Cardiac muscle cell (in vitro differentiated cells and primary cell): ENCODE measurements at places on chromosomes 7 and 10. TPM values are rescaled to one million over a fixed set of nuclear protein-coding genes. Genes with fewer than 3 reads are reported as not detected.

The FFAR4 gene
- not detected in 2 replicates for polyA plus RNA-seq

- H3K4me1 ChIP-seq = no peaks in the 10 kb centered on the region
- no peaks in the 10 kb centered on the region for H3K27me3 ChIP-seq
- H3K27ac ChIP-seq = no peak overlapping the region
- H3K36me3 ChIP-seq = no peaks in the 10 kb centered on the region
These were observed 212.4 kb downstream of the CAMK1D start for GRCh38 chr10:12561720-12562119.

DNA sequence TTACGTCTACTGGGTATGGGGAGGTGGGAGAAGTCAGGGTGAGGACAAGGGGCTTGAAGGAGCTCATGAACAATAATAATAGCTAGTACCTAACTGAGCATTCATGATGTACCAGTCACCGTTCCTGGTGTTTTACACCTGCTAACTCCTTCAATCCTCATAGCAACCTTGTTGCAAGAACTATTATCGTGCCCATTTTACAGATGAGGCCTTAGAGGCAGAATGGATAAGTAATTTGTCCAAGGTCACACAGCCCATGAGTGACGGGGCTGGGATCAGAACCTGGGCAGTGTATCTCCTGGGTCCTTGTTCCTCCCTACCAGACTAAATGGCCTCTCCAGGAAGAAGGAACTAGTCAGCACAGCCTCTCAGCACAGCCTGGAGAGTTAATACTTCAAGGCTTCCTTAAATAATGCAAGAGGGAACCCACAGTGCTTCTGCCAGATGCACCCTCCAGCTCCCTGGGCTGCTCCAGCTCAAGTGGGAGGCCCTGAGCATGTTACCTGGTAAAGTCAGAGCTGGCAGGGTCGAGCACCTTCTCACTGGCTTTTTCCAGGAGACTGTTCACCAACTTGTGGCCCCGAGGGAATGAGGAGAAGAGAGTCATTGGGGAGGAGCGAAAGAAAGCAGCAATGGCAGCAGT, 28.8 kb downstream of the RRP12 start:
- no peaks in the 10 kb centered on the region for H3K4me1 ChIP-seq
- no peaks in the 10 kb centered on the region for H3K27me3 ChIP-seq
- no peak for DNase-seq
- H3K27ac ChIP-seq = no peak overlapping the region

- no peak for DNase-seq
- peaks cover 14% of the 10 kb centered on the region for H3K4me1 ChIP-seq
- H3K4me3 ChIP-seq = no peak overlapping the region
These were observed 161.9 kb downstream of the GRK5 start for GRCh38 chr10:119368991-119369869.

GRCh38 chr7:108598153-108598552, 28.5 kb downstream of the DNAJB9 start:
- no peak for DNase-seq
- H3K27ac ChIP-seq = no peak overlapping the region
- no peaks in the 10 kb centered on the region for H3K27me3 ChIP-seq
- H3K36me3 ChIP-seq = no peaks in the 10 kb centered on the region

- no peak for DNase-seq
- H3K27me3 ChIP-seq = no peaks in the 10 kb centered on the region
- H3K36me3 ChIP-seq = no peaks in the 10 kb centered on the region
These were observed 126.3 kb downstream of the CXCL12 start for GRCh38 chr10:44258460-44259089.

The PHKG1 gene
- polyA plus RNA-seq = 0.44 and 0.72 TPM in 2 replicates

DNA sequence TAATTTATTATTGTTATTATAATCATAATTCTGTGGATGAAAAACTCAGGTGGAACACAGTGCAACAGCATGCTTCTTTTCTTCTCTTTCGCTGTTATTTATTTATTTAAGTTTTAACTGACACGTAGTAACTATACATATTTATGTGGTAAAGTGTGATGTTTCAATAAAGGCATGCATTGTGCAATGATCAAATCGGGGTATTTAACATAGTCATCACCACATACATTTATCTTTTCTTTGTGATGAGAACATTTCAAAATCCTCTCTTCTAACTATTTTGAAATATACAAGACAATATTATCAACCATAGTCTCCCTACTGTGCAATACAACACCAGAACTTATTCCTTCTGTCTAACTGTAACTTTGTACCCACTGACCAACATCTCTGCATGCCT, 152.5 kb upstream of the LYZL1 start:
- H3K4me3 ChIP-seq = no peak overlapping the region
- H3K27me3 ChIP-seq = no peaks in the 10 kb centered on the region
- no peaks in the 10 kb centered on the region for H3K36me3 ChIP-seq
- H3K4me1 ChIP-seq = peaks cover 25% of the 10 kb centered on the region
- no peak overlapping the region for H3K27ac ChIP-seq
- DNase-seq = peak; percentile 81

The PRR15 gene
- polyA plus RNA-seq = 3.4 and 4.3 TPM in 2 replicates

- DNase-seq = no peak
- H3K27ac ChIP-seq = no peak overlapping the region
- H3K4me3 ChIP-seq = no peak overlapping the region
- H3K36me3 ChIP-seq = no peaks in the 10 kb centered on the region
- H3K27me3 ChIP-seq = no peaks in the 10 kb centered on the region
- no peaks in the 10 kb centered on the region for H3K4me1 ChIP-seq
These were observed 35.0 kb downstream of the GPR141 start for GRCh38 chr7:37718585-37718984.

GRCh38 chr10:115409347-115409746, 316.2 kb downstream of the ATRNL1 start:
- H3K27me3 ChIP-seq = no peaks in the 10 kb centered on the region
- no peak overlapping the region for H3K4me3 ChIP-seq
- DNase-seq = no peak
- H3K4me1 ChIP-seq = no peaks in the 10 kb centered on the region

The THNSL1 gene
- polyA plus RNA-seq = 6.9 and 11.7 TPM in 2 replicates

GRCh38 chr10:129163531-129163930, 303.5 kb upstream of the MGMT start:
- no peaks in the 10 kb centered on the region for H3K4me1 ChIP-seq
- H3K27ac ChIP-seq = no peak overlapping the region
- no peak overlapping the region for H3K4me3 ChIP-seq
- no peaks in the 10 kb centered on the region for H3K27me3 ChIP-seq
- no peak for DNase-seq
- H3K36me3 ChIP-seq = no peaks in the 10 kb centered on the region

The MYH16 gene
- polyA plus RNA-seq = 0.09 and 0.15 TPM in 2 replicates

- H3K27me3 ChIP-seq = no peaks in the 10 kb centered on the region
- no peaks in the 10 kb centered on the region for H3K4me1 ChIP-seq
- no peak overlapping the region for H3K27ac ChIP-seq
- no peaks in the 10 kb centered on the region for H3K36me3 ChIP-seq
These were observed 19.2 kb downstream of the ADAP1 start for GRCh38 chr7:935164-935873.
